ENCODE measurements at places on chromosomes 1 and 21.

- no peak for DNase-seq
Measured at GRCh38 chr1:42921769-42922168, 36.9 kb downstream of the SLC2A1 start.

GRCh38 chr1:52426371-52426770 is 22.0 kb downstream of the PRPF38A start:
- DNase-seq: no peak

GRCh38 chr1:185808631-185809030 is 74.4 kb downstream of the HMCN1 start:
- DNase-seq: no peak

DNA sequence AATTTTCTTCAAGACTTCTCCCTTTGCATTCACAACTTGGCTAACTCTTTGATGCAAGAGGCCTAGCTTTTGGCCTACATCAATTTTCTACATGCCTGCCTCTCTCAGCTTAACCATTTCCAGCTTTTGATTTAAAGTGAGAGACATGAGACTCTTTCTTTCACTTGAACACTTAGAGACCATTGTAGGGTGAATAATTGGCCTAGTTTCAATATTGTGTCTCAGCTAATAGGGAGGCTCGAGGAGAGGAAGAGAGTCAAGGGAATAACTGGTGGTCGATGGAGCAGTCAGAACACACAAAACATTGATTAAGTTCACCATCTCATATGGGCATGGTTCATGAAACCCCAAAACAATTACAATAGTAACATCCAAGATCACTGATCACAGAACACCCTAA is 225.5 kb downstream of the TPR start:
- DNase-seq: no peak

GRCh38 chr1:160795951-160796383 is at the start of gene LY9:
LY9 (plus strand) TSS chr1:160796174; CDS start chr1:160796188, 14 bp downstream.
- DNase-seq: peak; percentile 92

DNA sequence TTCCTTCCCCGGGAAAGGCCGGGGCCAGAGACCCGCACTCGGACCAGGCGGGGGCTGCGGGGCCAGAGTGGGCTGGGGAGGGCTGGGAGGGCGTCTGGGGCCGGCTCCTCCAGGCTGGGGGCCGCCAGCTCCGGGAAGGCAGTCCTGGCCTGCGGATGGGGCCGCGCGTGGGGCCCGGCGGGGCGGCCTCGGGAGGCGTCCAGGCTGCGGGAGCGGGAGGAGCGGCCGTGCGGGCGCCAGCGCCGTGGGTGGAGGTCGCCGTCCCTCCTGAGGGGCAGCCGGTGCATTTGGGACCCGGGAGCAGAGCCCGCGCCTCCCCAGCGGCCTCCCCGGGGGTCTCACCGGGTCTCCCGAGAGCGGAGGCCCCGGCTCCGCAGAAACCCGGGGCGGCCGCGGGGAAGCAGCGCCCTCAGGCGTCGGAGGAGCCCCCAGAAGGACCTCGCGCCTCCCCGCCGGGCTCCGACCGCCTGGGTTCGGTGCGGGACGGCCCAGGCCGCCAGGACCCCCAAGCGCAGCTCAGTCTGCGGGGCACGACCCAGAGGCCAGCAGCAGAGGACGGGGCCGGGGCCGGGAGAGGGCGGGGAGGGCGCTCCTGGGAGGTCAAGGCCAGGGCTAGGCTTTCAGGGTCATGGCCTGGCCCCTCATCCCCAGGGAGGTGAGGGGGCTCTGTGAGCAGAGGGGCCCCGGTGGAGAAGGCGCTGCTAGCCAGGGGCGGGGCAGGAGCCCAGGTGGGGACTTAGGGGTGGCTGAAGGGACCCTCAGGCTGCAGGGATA is 7.2 kb upstream of the SLX9 start:
- peak; percentile 69 for DNase-seq

DNA sequence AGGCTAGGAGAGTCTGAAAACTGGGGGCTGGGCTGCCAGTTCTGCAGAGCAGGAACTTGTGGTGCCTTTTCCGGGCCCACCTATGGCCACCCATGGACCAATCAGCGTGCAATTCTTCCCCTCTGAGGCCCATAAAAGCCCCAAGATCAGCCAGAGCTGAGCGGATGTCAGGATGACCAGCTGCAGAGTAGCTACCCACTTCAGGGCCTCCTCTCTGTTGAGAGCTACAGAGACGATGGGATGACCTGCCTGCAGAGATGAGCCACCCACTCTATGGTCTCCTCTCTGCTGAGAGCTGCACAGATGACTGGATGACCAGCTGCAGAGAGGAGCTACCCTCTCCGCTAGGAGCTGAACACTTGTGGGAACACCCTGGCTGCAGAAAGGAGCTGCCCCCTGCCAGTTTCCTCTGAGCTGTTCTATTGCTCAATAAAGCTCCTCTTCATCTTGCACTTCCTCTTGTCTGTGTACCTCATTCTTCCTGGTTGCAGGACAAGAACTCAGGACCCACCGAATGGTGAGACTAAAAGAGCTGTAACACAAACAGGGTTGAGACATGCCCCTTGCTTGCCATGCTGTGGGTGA is 12.8 kb upstream of the AADACL4 start:
- no peak for DNase-seq

DNA sequence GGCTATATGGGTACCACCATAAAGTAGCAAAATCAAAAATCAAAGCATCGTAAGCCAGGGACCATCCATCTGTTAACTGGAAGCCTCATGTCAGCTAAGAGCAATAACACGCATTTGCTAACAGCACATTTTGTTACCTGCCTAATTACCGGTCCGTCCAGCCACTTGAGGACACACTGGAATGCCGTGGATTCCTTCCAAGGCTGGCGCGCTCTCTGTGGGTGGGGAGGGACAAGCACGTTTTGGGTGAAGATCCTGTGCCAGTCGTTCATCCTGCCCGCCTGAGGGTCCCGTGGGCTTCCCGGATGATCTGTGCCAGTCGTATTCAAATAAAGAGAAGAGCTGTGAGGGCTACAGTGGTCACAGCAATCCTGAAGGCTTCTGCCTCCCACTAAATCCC is 6.2 kb downstream of the NPHP4 start:
- no peak for DNase-seq

DNA sequence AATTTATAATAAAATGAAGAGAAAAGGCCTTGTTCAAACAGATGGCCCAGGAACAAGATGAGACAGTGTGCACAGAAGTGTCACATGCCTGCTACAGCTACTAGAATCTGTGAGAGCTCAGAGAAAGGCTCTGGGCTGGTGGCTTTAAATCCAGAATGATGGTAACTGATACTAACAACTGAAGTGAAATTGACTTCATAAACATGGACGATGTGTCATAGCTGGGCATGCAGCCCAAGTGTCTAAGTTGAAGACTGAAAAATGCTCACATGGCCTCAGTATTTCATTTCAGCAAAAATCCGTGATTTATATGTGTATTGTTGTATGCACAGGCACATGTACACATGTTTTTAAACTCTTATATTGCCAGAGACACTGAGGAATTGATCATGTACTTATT is 208.3 kb upstream of the RUNX1 start:
- DNase-seq: peak; percentile 11

DNA sequence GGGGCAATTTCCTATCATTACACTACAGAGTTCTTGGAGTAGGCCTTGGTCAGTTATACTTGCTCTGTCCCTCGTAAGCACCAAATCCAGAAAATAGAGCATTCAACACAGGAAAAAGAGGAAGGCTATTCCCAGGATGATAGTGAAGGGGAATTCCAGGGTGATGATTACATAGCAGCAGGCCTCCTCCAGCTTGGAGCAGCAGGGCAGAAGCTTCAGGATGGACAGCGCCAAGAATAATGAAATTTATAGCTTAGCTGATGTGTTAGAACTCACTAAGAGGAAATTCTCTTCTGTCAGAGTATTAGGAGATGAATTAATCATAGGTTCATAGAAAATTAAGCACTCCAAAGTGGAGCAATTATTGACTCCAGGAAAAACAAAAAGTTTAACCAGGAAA is 10.8 kb upstream of the SMAP2 start:
- DNase-seq: no peak

- DNase-seq: no peak
Measured at GRCh38 chr1:77680173-77680572, 2.3 kb downstream of the ZZZ3 start.

DNA sequence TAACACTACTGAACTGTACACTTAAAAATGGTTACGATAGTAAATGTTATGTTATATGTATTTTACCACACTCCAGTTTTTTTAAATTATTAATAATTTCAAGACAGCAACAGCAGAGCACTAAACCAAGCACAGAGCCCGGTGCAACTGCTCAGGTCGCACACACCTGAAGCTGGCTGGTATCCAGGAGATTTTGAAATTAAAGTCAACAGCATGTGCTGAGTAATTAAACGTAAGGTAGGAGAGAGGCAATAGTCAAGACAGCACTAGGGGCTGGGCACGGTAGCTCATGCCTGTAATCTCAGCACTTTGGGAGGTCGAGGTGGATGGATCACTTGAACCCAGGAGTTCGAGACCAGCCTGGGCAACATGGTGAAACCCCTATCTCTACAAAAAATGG is 35.1 kb upstream of the SLC30A10 start:
- no peak for DNase-seq

GRCh38 chr1:118588566-118588965 is 399.6 kb downstream of the TBX15 start:
- DNase-seq: no peak
